ENCODE measurements at places on chromosomes 2 and 18. TPM values are rescaled to one million over a fixed set of nuclear protein-coding genes. Genes with fewer than 3 reads are reported as not detected.

SERPINB12 gene
- not detected for total RNA-seq

GRCh38 chr2:186503827-186504606, 18.0 kb downstream of the ZC3H15 start:
- no peak for DNase-seq

DNA sequence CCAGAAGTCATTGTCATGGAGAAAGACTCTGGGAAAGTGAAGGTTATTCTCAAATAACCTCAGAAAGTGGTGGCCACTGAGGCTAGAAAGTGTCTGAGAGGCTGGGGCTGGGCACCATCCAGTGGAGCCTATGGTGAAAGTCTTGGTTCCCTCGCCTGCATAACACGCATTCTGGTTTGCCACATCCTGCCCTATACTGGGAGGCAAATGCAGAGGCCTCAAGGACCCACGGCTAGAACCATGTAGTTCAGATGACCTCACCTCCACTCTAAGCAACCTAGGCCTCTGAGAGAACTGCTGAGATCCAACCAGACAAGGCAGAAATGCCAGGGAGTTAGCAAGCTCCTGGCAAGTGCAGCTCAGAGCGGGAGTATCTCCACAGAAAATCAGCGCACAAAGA, 5.1 kb downstream of the ITGB6 start:
- DNase-seq = no peak

NEU4 gene
- total RNA-seq = 0.17 TPM

- DNase-seq = no peak
Measured at GRCh38 chr2:155054712-155055111, 356.2 kb downstream of the KCNJ3 start.

GRCh38 chr2:107305966-107306365, 420.0 kb upstream of the ST6GAL2 start:
- peak; percentile 11 for DNase-seq

IL1F10 gene
- total RNA-seq = not detected

DNA sequence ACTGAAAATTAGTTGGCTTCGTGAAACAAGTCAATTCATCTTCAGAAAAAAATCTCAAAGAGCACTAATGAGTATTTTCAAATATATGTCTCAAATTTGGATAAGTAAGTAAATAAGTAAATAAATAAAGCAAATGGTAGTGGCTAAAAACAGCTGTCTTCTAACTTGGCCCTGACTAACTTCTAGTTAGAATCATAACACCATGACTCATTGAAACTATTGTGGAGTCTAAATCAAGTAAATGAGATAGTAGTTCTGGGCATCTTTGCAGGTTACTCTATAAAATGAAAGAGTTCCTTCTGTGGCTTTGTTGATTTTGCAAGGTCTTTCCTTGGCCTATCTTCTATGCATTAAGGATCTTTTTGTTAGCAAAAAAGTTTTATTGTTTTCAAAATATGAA, 110.7 kb downstream of the SLC8A1 start:
- DNase-seq = no peak

SCYGR4 gene
- total RNA-seq = not detected

ACTG2 gene
- 26.4 TPM for total RNA-seq

DNA sequence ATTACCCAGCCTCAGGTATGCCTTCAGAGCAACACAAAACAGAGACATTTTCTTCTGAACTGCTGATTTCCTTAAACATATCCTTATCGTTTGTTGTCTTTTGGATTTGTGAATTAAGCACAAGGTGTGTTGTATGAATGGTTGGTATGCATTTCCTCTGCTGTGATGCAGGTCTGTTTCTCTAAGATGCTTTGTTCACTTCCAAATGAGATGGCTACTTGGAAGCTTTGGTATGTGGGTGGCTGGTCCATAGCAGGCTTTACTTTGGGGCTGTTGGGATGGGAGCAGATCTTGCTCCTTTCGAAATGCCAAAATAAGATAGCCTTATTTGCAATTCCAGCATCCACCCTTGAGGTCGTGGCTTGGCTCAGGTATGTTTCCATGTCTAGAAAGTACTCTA, 257.2 kb downstream of the INSIG2 start:
- DNase-seq = no peak

- no peak for DNase-seq
Measured at GRCh38 chr18:21203126-21203525, 38.9 kb upstream of the GREB1L start.

GRCh38 chr2:59236723-59237122, 995.6 kb upstream of the FANCL start:
- no peak for DNase-seq

ORMDL1 gene
- 30.3 TPM for total RNA-seq

DNA sequence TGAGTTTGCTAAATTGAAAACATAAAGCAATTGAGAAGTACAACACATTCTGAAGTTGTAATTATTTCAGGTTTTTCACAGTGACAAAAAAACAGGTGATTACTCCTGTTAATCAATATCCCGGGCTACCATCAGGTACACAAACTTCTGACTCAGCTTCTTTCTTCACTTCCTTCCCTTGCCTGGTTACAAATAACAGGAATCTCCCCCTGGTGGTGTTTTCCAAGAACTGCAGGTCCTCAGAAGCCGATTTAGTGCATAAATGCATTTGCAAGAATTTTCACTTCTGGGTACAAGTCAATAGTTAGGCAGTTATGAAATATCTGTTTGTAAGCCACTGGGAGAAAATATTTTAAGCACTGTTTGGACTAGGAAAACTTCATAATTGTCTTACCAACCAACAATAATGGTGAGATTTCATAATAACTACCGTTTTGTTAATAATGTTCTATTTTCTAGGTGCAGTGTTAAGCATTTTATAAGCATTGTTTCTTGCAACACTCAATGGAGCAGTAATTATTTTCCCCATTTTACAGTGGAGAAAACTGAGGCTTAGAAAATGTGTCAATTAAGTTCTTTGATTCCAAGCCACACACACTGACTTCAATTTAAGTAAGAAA, 12.4 kb upstream of the GMCL1 start:
- DNase-seq = peak; percentile 72

GRCh38 chr2:136086253-136087016, 31.5 kb downstream of the CXCR4 start:
- DNase-seq = no peak

RFTN2 gene
- 3.0 TPM for total RNA-seq

SNORC gene
- total RNA-seq = 1.9 TPM

GRCh38 chr2:237923481-237924163, 43.2 kb upstream of the UBE2F start:
- DNase-seq = peak; percentile 75

DNA sequence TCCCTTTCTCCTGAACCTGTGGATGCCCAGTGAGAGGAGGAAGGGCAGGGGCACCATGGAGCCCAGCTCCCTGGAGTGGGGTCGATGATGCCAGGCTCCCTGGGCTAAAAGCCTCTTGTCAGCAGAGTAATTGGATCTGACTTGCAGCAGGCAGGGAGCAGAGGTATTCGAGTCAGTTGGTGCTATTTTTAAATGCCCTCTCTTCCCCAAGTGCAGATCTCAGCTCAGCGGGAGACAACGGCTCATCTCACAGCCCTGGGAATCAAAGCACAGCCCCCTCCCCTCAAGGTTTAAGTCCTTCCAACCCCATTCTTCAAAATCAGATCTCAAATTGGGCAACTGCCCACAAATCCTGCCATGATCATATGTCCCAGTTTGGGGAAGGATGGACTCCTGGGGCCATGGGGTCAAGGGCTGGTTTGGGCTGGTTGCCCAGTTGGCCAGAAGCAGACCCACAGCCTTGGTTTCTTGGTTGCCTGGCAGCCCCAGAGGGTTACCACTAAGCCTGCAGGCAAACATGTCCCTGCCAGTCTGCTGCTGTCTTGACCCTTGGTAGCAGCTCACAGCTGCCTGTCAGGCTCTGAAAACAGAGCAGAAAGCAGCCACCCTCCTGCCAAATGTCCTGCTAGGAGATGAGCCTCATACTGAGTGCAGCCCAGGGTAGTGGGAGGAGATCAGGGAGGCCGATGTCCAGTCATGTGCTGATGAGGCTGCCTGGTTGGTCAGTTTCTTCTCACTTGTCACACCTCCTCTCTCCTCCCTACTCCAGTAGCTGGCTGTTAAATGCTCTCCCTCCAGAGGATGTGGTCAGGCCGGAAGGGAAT, 244.9 kb downstream of the LOXHD1 start:
- peak; percentile 82 for DNase-seq

DNA sequence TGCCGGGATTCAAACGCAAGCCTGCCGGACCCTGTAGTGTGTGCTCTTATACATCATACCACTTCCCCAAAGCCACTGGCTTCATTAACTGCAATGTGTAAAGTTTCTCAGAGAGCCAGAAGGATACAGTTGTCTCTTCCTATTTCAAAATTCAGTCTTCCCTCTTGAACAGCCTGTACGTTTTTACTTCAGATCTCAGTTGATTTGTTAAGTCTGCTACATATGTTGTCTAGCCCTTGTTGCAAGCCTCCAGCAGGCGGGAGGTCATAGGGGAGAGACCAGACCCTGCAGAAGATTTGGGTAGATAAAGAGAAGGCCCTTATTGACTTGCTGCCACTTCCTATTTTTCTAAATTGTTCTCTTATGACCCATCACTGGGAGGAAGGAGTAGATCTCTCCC, 56.2 kb downstream of the ARHGEF33 start:
- DNase-seq = no peak

- DNase-seq = no peak
Measured at GRCh38 chr2:65885266-65885665, 452.9 kb upstream of the SPRED2 start.

- DNase-seq = no peak
Measured at GRCh38 chr2:40254611-40255010, 197.3 kb downstream of the SLC8A1 start.

- DNase-seq = no peak
Measured at GRCh38 chr2:232931636-232932035, 61.6 kb downstream of the SNORC start.

DNA sequence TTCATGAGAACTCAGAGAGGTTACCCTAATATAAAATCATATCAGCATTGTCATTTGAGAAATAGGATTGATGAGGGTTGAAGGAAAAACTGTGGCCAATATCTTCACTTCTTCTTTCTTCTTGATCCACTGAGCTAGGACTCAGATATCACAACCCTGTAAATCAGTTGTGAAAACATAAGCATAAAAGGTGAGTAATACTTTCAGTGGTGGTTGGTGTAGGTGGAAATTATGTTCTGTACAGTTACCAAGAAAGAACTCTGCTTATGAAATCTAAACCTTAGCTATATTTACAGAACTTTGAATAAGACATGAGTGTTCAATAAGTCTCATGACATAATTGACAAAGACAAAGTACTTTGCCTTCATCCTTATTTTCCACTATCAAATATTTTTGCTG, 56.3 kb downstream of the PAX3 start:
- no peak for DNase-seq

DNA sequence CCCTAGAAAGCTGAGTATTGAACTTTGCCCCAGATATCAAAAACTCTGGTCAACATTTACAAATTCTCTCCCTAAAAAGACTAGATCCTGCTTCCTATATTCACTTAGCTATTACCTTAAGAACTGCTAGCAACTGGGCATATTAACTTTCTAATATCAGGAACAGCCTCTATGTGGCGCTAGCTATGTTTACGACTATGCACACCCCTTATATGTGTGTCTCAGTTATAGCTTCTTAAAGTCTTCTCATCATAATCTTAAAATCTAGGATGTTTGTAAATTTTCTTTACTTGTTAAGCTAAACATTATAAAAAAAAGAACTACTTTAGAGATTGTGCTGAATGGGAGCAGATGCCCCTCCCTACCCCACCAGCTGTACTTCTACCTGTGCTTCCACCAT, 1.7 kb upstream of the STAMBP start:
- no peak for DNase-seq

DNA sequence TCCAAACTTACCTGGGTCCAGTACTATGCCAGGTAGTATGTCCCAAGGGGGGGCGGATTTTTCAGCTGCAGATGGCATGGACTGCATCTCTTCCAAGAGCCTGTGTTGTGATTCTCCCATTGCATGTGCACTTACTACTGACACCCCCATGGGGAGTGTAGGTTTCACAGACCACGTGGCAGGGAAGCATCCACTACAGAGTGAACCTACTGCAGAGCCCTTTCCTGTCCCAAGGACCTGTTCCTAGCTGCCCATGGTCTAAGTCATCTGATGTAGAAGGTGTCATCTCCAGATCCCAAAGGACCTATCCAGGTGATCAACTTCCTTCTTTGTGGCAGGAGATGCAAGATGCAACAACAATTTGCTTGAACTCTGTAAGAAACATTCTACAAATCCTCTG, 9.9 kb upstream of the SULT1C3 start:
- DNase-seq = no peak

GTF2A1L gene
- total RNA-seq = not detected

DNA sequence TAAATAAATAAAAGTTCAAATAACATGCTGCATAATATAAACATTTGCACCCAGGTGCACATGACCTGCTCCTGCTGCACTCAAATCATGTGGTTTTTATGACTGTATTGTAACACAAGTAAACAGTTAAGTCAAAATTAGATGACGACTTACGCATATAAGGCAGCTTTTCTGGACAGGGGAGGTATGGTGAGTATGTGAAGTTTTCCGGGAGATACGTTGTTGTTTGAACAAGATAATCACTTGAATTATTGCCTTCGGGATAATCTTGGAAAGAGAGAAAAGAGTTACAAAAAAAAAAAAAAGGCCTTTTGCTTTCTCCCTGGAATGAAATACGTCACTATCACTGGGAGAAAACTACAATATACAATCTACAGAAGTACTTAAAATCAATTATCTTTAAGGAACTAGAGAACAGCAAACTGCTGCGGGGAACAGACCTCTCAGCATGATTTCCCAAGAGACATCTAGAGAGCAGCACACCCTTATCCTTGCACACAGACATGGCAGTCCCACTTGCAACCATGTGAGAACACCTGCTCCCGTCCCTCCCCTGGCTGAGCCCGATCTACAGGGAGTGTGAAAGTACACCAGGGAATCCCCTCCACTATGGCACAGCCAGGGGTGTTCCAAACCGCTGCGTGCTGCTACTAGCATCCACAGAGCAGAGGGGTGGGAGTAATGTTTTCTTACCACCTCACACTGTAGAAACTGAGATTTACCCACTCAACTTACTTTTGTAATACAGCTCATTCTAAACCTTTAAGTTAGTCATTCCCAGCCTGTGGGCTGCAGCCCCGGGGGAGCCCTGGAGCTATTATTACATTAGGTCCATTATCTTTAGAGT, 26.3 kb downstream of the B4GALT6 start:
- no peak for DNase-seq
